ENCODE measurements at places on chromosomes 7 and 10.

- DNase-seq = no peak
These were observed 42.4 kb downstream of the WIPI2 start for GRCh38 chr7:5232485-5232837.

DNA sequence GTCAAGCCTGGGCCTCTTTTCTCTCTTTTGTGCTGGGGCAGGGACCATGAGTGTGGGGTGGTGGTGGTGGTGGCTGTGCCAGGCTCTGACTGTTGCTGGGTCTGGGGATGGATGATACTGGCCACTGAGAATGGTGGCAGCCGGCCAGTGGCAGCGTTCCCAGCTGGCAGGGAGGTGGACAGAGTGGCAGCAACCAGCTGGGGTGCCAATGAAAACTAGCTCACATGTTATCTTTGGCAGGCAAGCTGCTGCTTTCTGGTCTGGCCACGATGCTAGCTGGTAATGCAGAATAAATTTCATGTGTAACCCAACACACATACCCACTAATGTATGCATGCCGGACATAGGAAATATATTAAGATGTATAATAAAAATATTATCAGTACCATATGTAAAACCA is 95.0 kb upstream of the SLC26A5 start:
- DNase-seq = peak; percentile 10

DNA sequence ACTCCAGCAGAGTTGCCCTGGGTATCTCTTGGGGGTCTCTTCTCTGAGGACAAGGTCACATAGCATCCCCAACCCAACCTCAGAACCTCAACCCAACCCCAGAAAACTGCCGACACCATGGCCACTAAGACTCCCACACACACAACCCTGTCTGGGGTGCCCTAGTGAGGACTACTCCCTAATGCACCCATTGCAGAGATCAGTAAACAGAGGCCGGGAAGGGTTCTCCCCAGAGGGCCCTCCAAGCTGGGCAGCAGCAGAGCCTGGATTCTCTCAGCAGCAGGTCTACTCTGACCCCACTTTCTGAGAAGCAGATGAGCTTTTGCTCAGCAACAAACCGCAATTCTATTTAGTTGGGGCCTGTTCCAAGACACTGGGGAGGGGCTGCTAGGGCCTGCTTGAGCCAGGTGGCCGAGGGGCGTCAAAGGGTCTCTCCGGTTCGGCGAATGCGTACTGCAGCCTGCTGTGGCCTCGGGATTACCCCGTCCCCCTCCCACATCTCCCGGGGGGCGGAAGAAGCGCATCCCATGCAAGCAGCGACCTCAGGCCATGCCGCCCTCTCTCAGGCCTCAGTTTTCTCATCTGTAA is 828 bp downstream of the OGDHL start:
- no peak for DNase-seq

DNA sequence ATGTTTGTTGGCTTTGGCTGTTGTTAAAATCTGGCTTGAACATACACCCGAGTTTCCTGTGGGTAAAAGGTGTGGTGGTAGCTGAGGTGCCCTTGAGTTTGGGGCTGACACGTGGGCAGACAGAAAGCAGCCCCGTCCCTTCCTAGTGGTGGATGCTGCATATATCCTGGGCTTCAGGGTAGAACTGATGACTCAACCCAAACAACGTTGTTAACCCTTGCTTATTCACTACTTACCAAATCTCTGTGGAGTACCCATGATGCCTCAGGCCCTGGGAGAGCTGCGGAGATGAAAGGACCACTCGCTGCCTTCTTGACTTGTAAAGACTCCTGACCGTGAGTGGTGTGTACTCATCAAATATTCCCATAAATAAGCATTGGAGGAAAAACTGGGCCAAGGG is 245.1 kb downstream of the RAB11FIP2 start:
- no peak for DNase-seq

- no peak for DNase-seq
These were observed 10.7 kb downstream of the PTF1A start for GRCh38 chr10:23202779-23203178.

DNA sequence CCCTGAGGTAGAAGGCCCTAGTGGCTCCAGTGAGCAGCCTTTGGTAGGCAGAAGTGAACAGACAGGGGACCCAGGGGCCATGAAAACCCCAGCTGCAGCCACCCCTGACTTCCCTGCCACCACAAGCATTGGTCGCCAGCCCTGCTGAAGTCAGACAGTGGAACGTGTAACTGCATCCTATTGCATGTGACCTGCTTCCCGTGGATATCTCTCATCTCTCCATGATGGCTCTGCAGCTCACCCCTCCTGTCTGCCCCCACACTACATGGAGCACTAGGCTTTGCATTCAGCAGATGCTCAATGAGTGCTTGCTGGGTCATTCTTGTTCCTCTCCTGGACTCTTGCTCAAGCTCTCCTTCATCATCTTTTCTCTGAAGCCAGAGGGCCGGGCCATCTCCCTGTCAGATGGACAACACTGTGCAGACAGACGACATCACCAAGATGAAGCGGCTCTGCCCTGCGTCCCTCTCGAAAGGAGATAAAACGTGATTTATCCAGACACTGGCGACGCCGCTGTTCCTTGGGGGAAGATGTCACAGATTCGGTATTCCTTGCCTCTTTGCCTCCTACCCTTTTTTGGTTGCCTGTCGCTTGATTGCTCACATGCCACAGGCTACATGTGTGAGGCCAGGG is 117.5 kb downstream of the SH3PXD2A start:
- DNase-seq = no peak

DNA sequence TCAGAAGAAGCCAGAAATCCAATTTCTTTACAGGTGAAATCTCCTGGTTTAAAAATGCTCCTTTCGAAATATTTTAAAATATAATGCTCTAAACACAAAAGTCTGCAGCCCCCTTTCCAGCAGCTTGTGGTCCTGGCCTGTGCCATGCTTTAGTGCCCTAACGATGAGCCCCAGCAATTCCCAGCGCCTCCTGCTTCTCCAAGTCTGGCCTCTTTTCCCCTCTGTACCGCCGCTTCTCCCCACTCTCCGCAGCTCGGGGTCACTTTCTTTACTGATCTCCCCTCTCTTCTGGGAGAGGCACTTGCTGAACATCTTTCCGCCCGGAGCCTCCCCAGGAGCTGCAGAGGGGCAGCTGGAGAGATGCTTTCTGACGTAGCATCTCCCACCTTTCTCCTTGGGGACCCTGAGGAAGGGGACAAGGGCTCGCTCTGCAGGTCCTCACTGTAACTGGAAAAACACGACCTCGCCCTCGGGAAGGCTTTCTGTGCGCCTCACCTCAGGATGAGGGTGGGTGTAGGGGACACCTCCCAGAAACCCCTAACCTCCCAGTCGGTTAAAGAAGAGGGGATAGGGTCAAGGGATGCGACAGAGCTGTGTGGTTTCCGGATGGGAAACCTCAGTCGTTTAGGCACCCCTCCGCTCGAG is 565 bp upstream of the INA start:
- DNase-seq = peak; percentile 32

GRCh38 chr7:67863911-67864310 is 867.3 kb downstream of the TYW1 start:
- DNase-seq = no peak

GRCh38 chr10:74163319-74164068 is 12.5 kb downstream of the ADK start:
- no peak for DNase-seq

- no peak for DNase-seq
These were observed 148.7 kb upstream of the GPR26 start for GRCh38 chr10:123517426-123517825.

GRCh38 chr10:79097021-79097872 is 28.5 kb downstream of the ZMIZ1 start:
- DNase-seq = no peak

GRCh38 chr7:14229047-14229446 is 239.6 kb upstream of the ETV1 start:
- DNase-seq = no peak

GRCh38 chr7:11155883-11156282 is 182.2 kb downstream of the PHF14 start:
- DNase-seq = no peak

DNA sequence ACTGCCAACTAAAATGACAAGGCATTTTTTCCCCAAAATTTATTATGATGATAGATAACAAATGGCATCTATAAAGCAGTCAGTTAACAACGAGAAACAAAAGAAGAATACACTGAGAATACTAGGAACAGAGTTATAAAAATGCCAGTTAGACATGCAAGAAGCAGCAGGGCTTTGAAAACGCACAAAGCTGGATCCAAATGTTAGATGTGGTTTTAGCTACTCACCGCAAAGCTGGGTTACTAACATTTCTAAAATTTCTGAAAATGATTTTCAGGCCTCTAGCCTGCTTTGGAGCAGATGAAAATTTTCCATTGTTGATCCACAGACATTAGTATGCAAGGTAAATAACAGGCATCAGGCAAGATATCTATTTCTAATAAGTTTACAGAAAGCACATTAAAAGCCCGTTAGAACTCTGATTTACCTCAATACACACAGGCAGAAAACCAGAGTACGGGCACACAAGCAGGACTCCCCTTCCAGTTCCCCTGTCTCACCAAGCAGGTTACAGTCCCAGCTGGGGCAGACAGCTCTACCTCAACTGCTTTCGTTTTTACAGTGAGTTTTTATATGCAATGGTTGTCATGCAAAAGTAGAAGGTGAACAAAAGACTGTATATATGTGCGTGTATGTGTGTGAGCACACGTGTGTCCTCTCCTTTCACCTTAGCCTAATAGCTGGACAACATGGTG is 37.9 kb downstream of the GLI3 start:
- DNase-seq = no peak

DNA sequence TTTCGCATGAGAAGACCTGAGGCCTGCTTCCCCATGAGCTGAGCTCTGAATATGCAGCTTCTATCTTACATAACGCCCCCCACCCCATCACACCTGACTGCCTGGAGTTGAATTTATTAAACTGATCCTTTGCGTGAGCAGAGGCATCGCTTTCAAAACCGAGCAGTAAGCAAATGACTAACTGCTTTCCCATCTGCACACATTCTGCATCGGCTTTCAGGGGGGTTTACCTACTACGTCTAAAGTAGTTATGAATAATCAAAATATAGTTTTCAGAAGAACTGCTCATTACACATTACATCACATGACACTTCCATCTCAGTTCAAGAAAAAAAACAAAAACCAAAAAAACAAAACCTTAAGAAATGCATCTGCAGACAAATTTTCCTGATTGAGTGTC is 54.7 kb upstream of the EGR2 start:
- DNase-seq = no peak

- DNase-seq = no peak
These were observed 108.2 kb downstream of the HIP1 start for GRCh38 chr7:75630549-75630948.

DNA sequence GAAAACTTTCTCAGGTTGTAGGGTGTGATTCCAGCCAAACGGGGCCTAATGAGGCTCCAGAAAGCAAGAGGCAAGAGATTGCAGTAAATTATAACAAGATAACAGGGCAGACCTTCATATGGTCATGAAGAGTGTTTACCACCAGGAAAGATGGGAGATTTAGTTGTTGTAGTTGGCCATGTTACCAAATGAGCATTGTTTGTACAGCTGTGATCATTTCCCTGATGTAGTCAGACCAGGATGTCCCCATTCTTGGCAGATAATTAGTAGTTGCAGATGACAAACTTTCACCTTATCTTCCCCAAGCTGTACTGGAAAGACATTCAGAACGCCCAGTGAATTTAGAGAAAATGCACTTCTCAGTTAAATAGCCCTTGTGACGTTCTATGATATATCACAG is 630.8 kb downstream of the ANKRD7 start:
- DNase-seq = peak; percentile 78

GRCh38 chr7:101116898-101117297 is 10.0 kb upstream of the SERPINE1 start:
- no peak for DNase-seq

DNA sequence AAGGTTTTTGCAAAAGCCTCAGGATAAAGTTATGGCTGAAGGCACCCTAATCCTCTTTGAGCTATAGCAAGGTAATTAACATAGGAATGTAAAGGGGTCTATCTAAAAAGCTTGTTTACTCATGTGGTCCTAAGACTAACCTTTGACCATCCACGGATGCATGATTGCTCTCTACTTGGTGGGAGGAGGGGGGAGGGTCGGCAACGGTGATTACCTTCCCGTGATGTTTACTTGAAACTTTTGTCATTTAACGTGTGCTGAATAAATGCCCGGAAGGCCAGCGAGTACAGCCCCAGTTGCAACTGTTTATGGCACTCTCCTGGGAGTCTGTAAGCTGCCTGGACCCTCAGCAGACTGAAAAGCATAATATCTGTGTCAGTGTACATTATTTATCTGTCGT is 78.9 kb upstream of the GPR22 start:
- no peak for DNase-seq

DNA sequence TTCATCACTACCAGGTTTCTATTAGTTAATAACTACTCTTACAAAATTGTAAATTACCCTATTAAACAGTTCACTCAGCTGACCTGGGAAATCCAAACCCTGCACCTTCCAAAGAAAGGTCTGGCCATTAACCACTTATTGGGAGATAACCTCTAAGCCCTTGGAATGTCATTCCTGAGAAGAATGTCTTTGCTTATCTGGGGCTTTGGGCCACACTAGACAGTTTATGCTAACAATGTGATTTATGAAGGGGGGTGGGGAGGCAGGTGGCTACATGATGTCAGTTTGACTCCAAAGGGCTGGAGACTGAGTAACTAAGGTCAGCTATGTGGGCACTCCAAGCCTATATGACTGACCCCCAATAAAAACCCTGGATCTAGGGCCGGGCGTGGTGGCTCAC is 50.7 kb downstream of the AKR1D1 start:
- DNase-seq = no peak

GRCh38 chr10:87657371-87657770 is 2.3 kb upstream of the PAPSS2 start:
- DNase-seq = no peak

GRCh38 chr10:5623081-5623748 is 43.2 kb downstream of the ASB13 start:
- DNase-seq = peak; percentile 62

DNA sequence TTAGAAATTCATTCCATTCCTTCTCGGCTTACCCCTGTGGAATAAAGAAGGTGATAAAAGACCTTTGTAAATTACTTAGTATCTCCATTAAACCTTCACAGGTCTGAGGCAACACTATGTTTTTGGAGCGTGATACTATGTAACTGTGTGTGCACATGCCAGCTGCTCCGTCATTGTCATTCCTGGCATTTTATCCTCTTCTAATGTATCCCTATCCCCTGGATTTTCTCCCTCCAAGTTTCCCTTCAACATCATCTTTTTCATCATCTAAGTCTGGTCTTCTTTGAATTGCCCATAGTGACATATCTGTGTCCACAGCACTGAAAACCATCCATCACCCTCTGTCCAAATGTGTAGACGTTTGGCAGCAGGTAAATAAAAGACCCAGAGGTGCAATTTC is 125.7 kb downstream of the TEX36 start:
- DNase-seq = no peak

GRCh38 chr10:62637249-62638061 is 167.1 kb upstream of the ADO start:
- DNase-seq = no peak

GRCh38 chr7:725223-726005 is 1.1 kb upstream of the DNAAF5 start:
- no peak for DNase-seq
